ENCODE measurements at places on chromosomes 12 and 14.

DNA sequence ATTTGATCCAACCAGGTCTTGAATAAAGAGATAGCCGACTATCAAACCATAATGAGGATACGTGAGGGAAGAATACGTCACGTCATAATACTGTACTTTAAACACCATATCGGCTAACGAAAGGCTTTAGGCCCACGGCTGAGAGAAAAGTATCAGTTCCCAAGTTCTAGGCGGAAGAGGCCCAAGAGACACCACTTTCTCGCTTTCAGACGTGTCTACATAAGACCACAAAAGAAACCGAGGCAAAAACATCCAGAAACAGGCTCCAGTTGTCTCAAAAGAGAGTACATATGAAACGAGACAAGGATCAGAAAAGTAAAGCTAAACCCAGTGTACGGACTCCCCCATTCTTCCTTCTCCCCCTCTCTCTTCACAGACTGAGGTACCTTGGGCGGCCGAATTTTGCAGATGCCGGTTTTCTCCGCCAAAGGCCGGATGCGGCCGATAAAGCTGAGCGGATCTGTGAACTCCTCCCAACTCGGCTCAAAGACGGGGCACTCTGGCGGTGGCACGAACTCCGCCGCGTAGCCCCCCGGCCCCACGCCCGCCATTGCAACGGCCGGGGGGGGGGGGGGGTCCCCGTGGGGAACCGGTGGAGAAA, 479 bp downstream of the KDM5A start:
- peak; percentile 46 for DNase-seq

DNA sequence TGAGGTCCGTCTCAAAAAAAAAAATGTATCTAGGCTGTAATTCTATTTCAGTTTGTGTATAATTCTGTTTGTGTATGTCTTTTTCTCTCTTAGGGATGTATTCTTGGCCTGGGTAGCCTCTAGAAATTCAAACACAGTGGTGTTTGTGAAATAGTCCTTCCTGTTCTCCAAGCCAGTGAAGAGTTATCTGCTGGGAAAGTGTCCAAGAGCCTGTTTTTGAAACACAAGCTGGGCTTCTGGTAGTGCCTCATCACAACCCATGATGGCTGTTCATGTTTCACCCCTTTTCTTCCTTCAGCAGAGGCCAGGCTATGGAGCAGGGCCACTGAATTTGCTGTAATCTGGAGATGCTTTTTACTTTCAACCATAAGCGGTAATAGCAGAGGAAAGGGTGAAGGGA, 14.7 kb downstream of the METTL3 start:
- DNase-seq: no peak

DNA sequence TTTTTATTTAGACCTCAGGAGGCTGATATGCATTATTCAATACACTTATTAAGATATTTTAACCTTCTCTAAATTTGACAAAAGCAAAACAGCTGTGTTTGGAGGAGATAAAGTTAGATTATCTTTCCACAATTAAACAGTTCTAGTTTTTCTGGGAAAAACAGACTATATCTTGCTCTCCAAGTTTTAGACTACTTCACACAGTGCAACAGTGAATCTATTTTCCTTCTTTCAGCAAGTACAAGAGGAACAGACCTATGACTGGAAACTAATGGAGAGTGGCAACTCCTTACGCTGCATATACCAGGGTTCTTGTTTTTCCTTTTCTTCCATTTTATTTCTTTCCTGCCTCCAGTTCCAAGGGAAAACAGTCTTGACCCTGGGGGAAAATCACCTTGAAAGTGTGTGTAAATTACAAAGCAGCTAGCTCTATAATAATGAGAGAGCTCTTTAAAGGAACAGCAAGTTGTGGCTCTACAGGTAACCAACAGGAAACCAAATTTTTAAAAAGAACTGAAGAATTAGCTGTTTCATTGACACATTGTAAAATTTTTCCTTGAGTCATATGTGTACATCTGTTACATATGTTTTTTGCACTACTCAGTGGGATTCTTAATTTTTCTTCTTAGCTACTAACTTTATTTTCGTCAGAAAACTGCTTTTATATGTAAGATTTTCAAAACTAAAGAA, 27.4 kb downstream of the DNM1L start:
- DNase-seq: no peak

GRCh38 chr12:20620261-20620660, 74.9 kb upstream of the SLCO1C1 start:
- no peak for DNase-seq

- DNase-seq: no peak
Observed at GRCh38 chr12:111706145-111706544, 20.3 kb downstream of the ACAD10 start.

DNA sequence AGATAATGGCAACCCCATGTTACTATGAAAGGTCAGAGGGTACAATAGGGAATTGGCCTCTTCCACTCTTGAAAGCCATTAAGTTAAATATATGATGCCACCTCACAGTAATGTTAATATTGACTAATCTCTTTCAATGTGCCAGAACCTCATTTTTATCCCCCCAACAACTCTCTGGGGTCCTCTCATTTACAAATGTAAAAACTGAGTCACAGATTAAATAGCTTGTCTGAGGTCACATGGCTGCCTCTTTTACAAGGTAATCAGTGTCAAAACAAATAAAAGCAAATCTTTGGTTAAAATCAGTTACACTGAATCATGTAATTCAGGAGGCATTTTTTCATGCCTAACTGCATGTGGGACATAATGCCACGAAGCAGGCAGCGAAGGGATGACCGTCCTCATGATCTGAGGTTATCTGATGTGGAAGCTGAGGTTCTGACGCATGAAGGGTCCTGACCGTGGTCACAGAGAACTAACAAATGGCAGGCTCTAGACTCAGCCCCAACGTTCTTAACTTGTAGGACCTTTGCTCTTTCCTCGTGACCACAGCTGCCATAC, 78.5 kb downstream of the PTPN21 start:
- no peak for DNase-seq

- no peak for DNase-seq
Observed at GRCh38 chr14:22460461-22461195, 128.4 kb downstream of the DAD1 start.

DNA sequence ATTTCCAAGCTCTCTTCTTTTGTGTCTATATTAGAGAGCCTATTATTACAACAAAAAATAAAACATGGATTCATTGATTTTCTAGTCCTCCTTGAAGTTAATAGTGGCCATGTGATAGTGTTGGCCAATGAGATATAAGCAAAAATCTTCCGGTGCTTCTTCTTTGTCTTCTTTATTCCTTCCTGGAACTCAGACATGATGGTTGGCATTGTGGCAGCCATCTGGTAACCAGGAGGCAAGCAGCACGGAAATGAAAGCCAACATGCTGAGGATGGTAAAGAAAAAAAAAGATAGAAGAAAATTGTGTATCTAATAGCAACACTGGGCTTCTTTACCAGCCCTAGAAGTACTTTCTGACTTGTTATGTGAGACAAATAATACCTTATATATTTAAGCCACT, 50.8 kb upstream of the SEL1L start:
- no peak for DNase-seq

GRCh38 chr12:58225203-58225877, 284.0 kb downstream of the ATP23 start:
- no peak for DNase-seq

- no peak for DNase-seq
Observed at GRCh38 chr14:51715742-51716141, 64.0 kb downstream of the FRMD6 start.

DNA sequence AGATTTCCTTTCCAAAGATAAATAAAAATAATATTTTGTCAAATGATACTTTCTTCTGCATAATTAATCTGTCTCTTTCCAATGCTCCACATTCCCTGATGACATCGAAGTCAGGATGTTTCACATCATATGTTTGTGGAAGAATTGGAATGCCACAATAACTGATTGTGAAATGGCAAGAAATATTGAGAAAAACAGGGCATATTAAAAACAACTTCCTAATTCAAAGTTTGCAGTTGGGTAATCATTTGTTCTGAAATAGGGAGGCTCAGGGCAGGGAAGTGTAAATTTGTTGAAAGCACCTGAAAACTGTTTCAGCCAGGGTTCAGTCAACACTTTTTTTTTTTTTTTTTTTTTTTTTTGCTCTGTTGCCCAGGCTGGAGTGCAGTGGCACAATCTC, 50.7 kb downstream of the BCAT1 start:
- DNase-seq: no peak

DNA sequence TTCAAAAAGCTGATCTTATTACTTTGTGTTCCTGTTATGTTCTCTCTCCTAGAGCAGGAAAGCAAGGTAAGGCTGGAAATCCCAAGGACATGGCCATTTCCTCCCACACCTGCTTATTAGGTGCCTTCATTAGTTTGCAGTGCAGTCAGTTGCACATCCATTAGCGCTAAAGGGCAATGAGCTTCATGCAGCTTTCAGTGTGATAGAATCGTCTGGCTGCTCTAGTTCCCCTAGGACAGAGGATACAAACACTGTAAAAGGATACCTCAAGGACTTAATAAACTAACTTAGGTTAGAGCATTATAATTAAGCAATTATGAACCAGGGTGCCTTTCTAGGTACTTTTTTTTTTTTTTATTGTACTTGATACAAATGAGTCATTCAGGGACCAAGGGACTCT, 21.1 kb downstream of the TMEM117 start:
- no peak for DNase-seq

GRCh38 chr14:65019944-65020566, 33.4 kb downstream of the FNTB start:
- DNase-seq: no peak

DNA sequence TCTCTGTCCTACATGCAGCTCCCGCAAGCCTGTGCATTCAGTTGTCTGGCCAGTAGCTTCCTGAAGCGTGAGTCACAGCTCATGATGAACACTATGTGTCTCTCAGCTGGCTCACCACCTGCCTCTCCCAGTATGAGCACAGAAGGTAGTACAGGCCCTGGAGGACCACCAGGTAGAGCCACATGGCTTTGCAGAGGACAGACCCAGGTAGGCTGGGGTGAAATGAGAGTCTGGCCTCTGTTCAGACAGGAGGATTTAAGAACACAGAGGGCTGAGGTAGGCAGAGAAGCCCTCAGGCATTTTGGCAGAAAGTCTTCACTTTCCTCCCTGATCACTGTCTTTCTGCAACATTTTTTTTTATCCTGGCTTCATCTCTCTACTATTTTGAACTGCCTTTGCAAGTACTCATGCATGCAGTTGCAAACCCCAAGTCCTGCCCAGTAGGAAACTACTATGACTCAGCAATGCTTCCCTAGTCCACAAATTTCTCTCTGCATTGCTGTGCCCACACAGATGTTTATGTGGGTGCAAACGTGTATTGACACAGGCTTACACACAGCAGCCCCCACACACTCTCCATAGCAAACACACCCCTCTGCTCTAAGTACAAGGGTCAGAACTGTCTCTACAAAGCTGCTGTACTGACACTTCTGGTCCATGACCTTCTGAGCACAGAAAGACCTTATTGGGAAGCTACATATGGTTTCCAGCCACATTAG, 7.2 kb upstream of the SDR9C7 start:
- DNase-seq: no peak

GRCh38 chr12:49225576-49226166, 36.8 kb upstream of the TUBA1A start:
- DNase-seq: no peak

GRCh38 chr14:103349982-103350381, 15.9 kb downstream of the EIF5 start:
- DNase-seq: no peak

- no peak for DNase-seq
Observed at GRCh38 chr14:31439561-31439960, 17.7 kb downstream of the DTD2 start.

GRCh38 chr12:132024758-132025157, 75.0 kb downstream of the EP400 start:
- DNase-seq: no peak

DNA sequence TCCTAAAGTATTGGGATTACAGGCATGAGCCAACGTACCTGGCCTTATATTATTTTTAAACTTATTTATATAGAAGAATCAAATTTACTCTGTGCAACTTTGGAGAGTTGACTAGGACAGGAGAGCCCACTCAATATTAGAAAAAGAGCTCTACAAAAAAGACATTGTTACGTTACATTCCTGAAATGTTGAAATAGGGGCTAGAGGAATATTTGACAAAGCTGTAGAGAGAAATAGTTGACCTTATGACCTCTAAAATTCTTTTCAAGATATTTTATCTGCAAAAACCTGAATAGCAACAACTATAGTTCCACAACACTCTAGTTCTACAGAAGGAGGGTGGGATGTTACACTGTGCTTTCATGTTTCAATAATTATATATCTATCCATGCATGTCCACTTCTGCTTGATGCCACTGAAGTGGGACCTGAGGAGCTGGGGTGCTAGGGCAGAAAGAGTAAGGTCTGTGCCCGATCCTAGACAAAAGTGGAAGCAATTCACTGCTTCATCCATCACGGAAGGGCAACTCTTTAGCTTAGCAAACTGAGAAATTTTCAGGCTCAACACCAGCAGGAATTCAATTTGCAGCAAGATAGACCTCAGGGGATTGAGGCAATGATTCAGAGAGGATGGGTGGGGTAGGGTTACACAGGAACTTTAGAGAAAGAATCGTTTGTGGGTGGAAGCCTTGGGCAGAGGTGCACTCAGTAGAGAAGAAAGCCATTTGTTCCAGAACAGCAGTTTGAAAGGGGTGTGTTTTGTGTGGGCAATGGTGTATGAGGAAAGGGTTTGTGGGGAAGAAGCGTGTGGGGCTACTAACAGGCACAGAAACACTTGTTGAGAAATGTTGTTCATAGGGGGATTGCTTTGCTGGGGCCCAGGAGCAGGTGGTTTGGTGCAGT, 16.0 kb upstream of the RNASE10 start:
- DNase-seq: no peak

- DNase-seq: no peak
Observed at GRCh38 chr12:83656004-83656403, 969.3 kb downstream of the TMTC2 start.

DNA sequence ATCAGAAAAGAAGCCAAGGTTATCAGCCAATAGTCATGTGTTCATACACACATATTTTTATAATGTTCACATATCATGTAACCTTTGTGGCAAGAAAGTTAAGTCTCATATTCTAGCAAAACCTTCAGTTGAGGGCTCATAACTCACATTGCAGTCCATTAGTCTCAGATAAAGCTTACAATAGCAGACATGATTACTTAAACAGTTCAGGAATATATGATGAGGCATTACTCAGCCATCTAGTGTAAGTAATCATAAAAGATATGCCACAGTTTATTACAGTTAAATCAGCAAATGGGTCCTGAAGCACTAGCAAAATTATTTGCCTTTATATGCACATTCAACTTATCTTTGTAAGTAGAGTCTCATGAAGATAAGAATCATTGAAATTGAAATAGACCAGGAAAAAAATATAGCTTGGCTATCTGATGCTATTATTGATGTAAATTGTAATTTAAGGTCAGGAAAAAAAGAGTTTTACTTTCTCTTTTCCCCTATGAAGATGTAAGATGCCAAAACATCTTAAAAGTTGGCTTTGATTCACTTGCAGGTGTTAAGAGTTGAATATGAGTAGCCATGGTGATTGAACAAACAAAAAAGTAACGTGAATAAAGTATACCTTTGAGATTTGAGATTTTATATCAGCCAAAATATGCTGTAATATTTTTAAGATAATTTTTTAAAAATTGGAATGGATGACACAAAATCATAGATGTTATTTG, 537.0 kb downstream of the SLC6A15 start:
- no peak for DNase-seq

- no peak for DNase-seq
Observed at GRCh38 chr12:73352826-73353225, 1080.7 kb downstream of the TRHDE start.

Data from activated naive CD8-positive, alpha-beta T cell treated with anti-CD3 and anti-CD28 coated beads, Interleukin-2, amount 50 U/mL, for 24 hours (primary cell).